ENCODE measurements at places on chromosomes 6 and 20.
A peak's percentile ranks its signal among the peaks of the same experiment; 100 is the strongest.

GRCh38 chr6:168320634-168321033 is 1.1 kb upstream of the DACT2 start:
- no peak for DNase-seq

- no peak for DNase-seq
These were observed 34.0 kb upstream of the TASP1 start for GRCh38 chr20:13672690-13673089.

GRCh38 chr6:122713138-122713537 is 66.4 kb upstream of the FABP7 start:
- DNase-seq, result no peak

DNA sequence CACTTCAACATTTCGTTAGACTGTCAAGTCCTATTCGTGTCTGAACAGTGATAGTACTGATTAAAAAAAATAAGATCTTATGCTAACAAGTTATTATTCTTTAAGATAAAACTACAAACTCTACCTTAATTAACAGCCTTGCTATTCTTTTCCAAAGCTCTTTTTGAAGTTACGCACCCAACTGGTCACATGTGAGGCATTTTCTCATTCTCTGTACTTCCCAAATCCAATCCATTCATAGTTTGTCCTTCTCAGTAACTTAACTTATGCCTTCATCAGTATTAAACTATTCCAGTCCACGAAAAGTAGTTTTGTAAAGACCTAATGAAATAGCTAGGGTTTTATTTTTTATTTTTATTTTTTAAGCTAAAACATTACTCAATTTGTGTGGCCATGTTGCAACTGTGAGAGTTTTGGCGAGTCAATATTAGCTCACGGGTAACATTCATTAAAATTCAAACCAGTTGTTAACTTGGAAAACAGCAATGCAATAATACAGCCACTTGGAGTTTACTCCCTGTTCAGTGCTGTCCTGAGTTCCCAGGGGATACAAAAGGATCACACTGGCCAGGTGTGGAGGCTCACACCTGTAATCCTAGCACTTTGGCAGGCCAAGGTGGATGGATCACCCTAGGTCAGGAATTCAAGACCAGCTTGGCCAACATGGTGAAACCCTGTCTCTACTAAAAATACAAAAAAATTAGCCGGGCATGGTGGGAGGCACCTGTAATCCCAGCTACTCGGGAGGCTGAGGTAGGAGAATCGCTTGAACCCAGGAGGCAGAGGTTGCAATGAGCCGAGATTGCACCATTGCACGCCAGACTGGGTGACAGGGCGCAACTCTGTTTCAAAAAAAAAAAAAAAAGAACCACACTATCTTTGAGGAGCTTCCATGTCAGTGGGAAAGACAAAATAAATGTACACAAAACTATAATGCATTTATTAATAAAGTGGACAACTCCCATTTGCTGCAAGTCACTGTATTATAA is 27.9 kb upstream of the EEF1A1 start:
- DNase-seq, result no peak

DNA sequence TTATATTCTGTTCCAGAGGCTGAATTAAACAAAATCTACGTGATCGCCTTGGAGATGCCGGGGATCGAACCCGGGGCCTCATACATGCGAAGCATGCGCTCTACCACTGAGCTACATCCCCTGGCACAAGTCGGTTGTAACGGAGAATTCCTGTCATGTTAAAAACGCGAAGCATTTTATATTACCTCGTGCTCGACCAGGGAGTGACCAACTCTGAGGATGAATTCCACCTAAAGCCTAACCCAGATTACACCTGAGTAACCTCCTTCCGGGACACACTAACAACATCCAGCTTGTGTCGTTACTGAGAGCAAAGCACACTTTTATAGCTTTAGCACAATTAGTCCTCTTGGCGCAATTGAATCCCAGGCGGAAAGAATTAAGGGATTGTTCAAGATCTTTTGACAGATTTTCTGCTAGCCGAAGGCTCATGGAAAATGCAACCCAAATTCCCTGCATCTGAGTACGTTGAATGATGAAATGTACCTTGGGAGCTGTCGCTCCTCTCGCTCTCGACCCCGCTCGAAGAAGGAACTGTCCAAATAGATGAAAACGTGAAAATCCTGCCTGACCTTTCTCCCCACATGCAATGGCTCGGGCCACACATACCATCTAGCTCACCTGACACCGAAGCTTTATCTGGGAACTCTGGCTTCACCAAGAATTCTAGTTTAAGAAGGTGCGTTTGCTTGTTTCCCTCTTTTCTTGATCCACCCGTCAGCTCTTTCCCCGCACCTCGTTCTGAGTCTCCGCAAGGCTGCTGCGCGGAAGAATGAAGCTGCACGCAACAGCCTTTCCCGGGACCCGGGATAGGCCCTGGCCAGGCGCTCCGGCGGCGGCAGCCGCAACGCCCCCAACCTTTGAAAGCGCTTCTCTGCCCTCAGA is 148.3 kb downstream of the GPX5 start:
- DNase-seq, result peak; percentile 65

GRCh38 chr6:96926425-96926824 is 1.9 kb downstream of the KLHL32 start:
- DNase-seq, result no peak

DNA sequence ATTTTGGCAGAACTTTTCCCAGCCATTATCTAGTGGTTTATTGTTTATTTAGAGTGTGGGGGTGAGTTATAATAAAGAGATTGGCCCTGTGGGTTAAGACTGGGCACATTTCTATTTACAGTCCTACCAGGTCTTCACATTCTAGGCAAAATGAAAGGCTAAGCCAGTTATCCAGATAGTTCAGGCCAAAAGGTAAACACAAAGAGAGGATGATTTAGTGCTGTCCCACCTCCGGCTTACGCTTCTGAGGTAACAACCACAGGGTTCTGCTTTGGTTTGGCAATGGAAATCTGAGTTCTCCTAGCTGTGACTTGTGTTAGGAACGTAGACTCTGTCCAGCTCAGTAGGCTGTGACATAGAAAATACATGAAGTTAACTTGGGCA is 50.3 kb upstream of the PTPRK start:
- DNase-seq, result no peak

GRCh38 chr20:51218603-51219002 is 195.7 kb upstream of the KCNG1 start:
- DNase-seq, result no peak

GRCh38 chr6:118743746-118744145 is 92.4 kb upstream of the CEP85L start:
- DNase-seq, result no peak

DNA sequence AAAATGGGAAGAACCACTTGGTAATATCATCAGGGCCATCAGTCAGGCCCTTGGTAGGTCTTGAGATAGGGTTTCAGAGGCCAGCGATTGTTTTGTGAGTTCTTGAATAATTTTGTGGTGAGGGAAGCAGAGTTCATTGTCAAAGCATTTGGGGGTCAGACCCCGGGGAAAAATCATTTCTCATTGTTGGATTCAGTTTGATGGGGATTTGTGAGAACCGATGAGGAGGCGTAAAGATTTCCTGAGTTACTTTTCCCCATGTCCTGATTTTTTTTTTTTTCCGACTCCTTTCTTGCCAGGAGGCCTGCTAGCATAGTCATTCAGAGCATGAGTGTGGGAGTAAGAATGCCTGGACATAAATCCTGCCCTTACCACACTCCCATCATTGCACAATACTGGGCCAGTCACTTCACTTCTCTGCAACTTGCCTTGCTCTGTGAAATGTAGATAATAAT is 60.3 kb downstream of the TSHZ2 start:
- DNase-seq, result no peak

DNA sequence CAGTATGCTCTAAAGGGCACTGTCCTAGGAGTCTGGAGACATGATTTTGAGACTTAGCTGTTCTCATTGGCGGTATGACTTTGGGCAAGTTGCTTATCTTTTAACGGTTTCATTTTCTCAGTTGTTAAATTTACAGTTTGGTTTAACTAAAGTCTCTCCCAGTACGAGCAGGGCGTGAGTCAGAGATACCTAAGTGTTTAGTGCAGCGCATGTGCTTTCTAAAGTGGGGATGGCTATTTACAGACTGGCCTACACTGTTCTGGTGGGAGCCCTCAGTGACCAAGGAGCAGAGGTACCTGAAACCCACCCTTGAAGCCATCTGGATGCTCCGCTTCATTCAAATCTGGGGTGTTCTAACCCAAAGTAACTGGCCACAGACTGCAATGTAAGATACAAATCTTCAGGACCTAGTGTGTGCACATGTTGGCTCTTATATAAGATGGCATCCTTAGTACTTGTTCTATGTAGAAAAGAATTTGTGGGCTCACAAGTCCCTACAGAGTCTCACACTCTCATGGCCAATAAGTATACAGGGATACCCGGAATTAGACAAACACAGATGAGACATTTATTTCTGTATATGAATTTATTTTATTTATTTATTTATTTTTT is 10.7 kb downstream of the MSH5 start:
- no peak for DNase-seq

DNA sequence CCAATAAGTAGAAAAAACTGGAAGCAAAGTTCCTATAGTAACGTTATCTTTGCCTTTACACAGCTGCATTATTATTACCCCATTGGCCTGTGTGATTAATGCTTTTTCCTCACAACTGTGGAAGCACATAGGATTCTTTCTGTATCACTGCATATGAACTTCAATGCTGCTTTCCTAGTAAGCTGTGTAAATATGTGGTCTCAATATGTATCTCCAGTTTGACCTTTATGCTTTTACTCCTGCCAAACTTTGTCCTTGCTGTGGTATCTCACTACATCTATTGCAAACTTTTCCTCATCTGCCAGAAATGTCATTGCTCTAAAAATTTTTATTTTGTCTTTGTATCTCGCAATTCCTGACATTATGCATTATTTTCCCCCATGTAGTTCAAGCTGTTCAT is 168.6 kb downstream of the ZFAND3 start:
- DNase-seq, result no peak

GRCh38 chr6:134959603-134960002 is 9.7 kb upstream of the ALDH8A1 start:
- no peak for DNase-seq

DNA sequence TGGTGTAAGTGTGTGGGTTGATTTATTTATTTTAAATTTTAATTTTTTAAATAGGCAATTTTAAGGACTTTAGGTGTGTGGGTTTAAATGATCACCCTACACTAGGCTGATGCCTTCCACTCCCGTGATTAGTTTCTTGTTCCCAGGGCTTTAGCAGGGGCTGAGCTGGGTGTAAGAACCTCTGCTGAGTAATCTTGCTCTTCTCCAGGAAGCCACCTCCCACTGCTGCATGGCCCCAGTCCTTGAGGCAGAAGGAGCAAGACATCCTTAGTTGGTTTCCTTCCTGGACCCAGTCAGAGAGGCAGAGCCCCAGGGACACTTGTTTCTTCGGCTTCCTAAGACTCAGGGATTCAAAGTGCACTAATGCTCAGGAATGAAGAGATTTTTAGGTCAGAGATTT is 19.8 kb upstream of the CDC5L start:
- no peak for DNase-seq

DNA sequence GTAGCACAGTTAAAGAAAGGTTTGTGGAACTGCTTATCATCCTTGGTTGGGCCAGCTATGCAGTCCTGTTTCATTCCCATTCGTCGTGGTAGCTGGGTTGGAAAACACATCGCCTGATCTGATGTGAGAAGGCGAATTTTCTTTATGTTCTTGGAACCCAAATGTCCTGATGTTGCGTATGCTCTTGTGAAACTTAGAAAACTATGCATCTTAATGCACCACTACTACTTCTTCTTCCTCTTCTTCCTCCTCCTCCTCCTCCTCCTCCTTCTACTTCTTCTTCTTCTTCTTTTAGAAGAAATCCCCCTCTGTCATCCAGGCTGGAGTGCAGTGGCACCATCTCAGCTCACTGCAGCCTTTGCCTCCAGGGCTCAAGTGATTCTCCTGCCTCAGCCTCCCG is 381.6 kb downstream of the UTRN start:
- DNase-seq, result no peak

DNA sequence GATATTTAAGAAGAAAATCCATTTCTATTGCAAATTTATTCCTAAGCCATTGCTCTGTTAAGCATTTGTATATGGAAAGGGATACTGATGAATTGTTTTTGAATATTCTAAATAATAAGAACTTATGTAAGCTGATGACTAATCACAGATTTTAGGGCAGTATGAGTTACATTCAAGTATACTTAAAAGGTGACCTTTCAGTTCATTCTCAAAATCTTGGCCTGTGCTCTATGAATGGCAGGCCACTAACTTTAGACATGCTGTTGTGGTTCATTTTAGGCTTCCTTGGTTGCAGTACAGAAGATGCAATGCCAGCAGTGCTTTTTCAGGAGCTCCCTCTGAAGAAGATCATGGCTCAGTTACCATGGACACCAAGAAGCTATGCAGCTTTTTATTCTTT is 380.4 kb downstream of the CENPW start:
- DNase-seq, result no peak

DNA sequence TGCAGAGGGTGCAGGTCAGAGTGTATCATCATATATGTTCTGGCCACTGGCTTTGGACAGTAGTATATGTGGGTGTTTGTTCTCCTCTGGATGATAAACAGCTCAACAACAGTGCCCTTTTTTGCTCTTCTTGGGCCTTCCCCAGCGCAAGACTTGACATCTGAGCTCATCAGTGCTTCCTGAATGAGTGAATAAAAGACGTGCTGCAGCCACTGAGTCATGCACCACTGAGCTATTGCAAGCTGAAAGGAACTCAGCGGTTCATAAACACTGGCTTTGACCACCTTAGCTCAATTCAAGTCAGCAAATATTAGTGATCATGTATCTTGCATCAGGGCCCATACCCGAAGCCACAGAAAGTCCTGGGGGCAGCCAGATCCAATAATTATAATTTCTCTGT is 105.3 kb upstream of the KCNG1 start:
- DNase-seq, result no peak

- DNase-seq, result no peak
These were observed 74.5 kb downstream of the MAP7 start for GRCh38 chr6:136475686-136476085.

DNA sequence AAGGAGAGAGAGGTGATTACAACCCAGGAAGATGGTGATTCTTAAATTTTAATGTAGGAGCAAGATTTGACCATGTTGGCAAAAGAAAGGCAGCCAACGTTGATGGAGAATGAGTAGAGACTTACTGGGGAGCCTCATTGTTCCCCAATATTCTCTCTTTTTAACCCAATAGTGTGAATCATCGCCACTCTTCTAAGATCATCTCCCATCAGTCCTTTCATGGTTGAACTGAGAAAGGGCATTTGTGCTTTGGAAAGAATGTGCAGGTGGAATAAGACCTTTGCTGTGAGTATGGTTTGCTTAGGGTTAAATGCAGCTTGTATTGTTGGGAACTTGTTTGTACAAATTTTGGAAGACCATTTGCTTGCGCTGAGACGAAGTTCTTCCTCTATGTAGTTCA is 231.0 kb downstream of the TBXT start:
- DNase-seq, result no peak

- DNase-seq, result peak; percentile 21
These were observed 92.1 kb downstream of the POPDC3 start for GRCh38 chr6:105087571-105088211.

DNA sequence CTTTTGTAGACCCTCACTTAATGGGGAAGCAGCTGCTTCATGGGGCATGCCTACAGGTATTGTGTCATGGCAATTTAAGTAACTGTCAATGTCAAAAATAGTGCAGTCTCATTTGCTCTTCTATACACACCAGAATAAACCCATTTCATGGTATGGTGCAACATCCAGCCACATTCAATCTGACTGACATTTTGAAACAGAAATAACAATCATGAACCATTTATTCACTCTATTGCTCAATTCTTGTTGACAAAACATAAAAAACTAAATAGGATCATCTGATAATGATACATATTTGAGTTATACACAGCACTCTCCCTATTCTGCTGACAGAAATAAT is 122.9 kb downstream of the MAP7 start:
- no peak for DNase-seq

Measured in activated CD4-positive, alpha-beta T cell treated with anti-CD3 and anti-CD28 coated beads, Interleukin-2, amount 50 U/mL, for 24 hours (primary cell).